ENCODE measurements at places on chromosomes 7 and 10.
A peak's percentile ranks its signal among the peaks of the same experiment; 100 is the strongest.

DNA sequence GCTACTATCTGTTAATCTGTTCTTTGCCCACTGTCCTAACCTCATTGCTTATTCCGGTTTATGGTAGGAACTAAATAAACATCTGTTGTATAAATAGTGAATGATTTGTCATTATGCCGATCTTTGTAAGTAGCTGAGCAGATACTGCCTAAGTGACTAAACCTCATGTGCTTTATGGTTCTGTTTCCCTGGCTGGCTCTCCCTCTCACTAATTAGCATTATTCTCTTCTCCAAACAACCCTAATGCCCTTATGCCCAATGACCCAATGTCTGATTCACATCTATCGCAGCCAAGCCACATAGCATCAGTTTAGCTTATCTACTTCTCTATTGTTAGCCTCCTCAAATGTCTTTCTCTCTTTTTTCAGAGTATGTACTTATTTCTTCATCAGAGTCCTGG lies 462.3 kb upstream of the POT1 start:
- no peak for DNase-seq

GRCh38 chr7:5255832-5256231 lies 26.9 kb upstream of the SLC29A4 start:
- peak; percentile 82 for DNase-seq

- no peak for DNase-seq
Measured at GRCh38 chr7:92281031-92281430, 35.3 kb downstream of the ANKIB1 start.

DNA sequence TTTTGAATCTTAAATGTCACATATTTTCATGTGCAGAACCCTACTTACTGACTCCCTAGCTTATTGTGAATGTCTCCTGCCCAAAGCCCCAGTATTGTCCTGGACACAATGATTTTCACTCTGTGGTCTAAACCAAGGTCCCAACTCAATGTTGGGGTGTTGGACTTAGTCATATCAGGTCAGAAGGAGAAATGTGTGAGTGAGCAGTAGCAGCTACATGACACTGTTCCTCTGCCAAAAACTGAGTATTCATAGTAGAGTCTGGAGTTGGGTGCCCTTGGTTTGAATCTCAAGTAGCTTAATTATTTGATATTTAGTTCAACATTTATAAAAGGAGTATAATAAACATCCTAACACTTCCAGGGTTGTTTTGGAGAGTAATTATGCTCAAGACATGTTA lies 141.0 kb downstream of the CHRM2 start:
- DNase-seq = no peak

- DNase-seq = no peak
Measured at GRCh38 chr7:2517678-2518507, 1.7 kb upstream of the LFNG start.

GRCh38 chr10:114492351-114493037 lies 88.2 kb upstream of the AFAP1L2 start:
- DNase-seq = no peak

DNA sequence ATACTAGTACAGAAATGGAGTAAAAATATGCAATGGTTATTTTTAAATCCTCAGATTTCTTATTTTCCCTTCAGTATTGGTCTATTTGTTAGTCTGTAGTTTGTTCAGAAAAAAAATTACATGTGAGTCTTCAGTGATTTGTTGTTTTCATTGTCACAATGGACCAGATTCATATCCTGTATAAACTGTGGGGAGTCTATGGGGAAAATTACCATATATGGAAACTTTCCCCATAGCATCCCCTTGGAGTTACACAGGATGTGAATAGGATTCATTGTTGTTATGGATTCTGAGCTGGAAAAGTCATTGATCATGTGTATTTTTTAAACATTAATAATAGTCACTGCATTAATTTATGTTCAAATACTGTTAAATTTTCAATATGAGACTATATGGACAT lies 72.6 kb downstream of the ST7 start:
- DNase-seq = no peak

All from mammary epithelial cell (primary cell).